ENCODE measurements at places on chromosomes 11 and 22.

DNA sequence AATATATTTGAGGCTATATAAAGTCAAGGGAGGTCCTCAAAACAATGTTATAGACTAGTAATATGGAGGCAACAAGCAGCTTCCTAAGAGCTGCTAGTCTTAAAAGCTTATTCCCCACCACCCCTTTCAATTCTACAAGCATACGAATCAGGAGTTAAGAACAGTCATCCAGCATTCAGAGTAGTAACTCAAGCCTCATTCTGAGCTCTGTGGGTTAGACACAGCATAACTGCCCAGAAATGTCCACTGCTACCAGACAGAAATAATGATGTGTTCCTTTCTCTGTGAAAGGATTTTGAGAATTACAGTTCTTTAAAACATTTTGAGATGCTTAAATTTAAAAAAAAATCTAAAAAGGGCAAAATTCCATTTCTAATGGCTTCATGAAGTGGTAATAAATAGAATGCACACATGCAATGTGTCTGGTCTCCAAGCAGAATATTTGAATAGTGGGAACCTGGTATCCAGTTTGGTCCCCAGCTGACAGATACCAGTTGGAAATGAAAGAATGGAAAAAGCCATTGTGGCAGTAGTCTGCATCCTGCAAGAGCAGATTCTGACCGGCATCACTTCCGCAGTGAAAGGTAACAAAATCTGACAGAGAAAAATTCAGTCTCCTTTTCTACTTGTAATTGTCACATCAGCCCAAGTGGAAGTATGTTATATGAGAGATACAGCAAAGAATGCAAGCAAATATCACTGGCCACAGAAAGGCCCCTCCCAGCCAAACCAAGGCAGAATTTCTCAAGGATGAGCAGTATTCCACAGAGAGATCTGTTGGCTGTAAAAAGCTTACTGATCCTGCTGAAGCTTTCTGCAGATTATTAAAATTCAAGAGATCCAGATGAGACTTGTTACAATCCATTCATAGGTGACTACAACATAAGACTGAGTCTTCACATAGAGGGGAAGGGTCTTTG lies 310.8 kb upstream of the PITPNB start:
- no peak for DNase-seq

DNA sequence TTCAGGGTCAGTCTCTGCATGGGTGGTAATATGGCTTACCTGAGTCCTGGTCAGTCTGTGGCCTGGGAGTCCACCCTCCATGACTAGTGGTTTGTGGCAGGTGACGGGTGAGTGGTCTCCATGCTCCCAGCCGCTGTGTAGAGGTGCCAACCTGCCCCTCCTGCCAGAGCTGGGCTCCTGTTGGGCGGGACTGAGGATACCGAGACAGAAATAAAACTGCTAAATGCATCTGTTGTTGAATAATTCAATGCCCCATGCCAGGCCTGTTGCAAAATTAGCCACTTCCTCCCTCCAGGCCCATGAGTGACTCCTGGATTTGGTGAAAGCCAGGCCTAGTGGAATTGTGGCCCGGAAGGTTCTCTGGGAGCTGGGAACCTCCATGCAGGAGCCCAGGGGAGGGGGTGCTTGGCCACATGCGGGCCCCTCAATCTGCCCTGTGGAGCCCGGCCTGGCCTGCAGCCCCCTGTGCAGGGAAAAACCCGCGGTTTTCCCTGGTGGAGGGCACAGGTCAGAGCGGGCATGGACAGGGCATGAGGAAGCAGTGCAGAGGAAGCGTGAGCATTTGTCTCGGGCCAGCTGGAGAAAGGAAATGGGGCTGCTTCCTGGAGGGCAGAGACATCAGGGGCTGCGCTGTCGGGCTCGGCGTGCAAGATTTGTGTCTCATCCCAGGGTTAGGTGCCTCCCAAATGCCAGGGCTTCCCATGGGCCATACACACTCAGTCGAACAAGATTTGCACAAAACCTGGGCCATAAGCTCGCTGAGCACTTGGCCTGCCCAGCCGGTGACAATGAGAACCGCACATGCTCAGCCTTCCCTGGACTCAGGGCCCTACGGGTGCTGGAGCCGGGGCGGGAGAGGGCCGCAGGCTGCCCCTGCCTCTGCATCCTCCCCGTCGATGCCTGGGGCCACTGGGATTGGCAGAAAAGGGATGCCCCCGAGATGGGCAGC lies 66.9 kb downstream of the KCNQ1 start:
- DNase-seq: no peak

GRCh38 chr11:32494629-32495028 lies 59.3 kb upstream of the WT1 start:
- DNase-seq: no peak

DNA sequence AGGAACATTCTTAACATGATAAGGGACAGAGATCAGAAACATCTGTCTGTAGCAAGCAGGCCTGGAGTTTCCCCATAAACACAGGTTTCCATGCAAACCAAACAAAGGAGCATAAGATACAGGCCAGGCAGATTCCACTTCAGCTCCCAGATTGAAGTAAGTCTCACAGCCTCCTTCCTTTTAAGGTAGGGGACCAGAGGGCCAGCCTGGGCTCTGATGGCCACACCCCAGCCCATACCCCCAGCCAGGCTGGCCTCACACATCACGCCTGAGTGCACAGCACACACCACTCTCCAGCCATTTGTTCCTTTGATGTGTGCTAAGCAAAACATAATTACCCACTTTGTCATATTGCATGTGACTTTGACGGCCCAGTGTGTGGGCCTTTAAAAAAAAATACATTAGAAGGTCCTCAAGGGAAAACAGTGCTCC lies 518.7 kb downstream of the NTM start:
- no peak for DNase-seq

DNA sequence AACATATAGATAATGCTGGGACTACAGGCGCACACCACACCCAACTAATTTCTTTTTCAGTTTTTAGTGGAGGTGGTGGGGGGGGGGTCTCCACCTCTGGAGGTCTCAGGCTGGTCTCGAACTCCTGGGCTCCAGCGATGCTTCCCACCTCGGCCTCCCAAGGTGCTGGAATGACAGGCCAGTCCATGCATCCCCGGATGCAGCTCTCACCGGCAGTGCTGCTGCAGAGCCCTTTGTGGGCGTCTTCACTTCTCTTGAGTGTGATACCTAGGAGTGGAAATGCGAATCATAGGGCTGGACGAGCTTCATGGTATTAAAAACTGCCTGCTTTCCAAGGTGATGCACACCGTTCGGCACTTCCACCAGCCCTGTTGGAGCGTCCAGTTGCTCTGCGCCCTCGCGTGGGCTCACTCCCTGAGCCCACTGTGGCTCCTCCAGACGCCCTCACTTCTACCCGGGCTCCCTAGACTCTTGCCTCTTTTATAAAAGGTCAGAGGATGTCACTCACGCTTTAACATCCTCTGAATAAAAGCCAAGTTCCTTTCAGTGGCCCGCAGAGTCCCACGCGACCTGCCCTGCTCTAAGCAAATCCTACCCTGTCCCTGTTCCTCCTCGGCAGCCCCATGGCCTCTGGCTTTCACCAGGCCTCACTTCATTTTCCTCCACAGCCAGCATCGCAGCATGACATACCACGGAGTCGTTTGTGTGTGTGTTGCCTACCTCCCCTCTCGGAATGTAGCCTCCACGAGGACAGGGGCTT lies 837 bp upstream of the BID start:
- no peak for DNase-seq

DNA sequence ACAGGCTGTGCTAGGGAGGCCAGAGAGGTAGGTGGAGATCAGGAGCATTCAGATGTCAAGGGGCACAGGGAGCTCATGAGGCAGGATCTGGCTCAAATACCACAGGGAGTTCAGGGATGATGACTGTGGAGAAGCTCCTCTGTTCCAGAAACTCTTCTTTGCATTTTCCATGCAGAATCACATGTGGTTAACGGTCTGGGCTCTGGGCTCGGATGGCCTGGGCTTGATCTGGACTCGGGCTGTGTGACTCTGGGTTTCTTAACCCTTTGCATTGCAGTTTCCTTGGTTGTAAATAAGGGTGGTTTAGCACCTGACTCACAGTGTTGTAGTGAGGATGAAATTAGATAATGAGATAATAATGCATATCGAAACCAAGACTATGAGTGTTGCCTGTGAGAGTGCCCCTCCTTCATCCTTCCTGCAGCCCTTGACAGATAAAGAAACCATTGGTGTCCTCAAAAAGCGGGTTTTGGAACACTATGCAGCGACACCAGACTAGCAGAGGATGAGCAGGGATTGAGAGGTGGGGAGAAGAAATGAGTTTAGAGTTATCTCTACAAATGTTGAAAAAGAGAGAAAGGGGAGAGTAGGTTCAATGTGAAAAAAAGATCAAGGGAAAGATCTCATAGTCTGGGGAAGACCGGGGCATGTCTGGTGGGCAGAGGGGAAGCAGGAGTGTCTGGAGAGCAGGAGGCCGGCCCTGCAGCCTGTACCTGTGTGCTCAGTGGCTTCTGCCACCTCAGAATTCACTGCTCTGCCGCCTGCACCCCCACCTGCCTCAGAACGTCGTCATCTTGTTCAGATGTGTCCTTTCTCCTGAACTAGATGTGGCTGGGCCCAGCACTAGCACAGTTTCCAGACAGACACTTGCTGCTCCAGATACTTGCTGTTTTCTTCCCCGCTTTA lies 197.8 kb upstream of the SORL1-AS1 start:
- DNase-seq: no peak

DNA sequence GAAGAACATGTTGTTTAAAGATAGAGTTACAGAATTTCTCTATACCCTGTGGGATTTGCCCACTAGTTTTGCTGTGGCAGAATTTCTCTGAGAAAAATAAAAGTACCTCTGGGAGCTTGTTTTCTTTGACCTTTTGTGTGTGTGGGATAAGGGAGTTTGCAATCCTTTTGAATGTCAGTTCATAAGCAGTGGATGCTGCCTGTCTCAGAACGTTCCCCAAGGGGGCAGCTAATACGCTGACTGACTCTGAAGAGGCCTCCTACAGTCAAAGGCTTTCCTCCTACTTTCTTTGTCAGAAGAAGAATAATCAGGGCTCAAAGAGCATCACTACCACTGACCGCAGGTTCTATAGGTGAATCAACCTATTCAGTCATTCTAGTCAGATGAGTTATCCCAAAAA lies 140.6 kb downstream of the AASDHPPT start:
- no peak for DNase-seq

- no peak for DNase-seq
These were observed 23.7 kb downstream of the FAR1 start for GRCh38 chr11:13692172-13692571.

DNA sequence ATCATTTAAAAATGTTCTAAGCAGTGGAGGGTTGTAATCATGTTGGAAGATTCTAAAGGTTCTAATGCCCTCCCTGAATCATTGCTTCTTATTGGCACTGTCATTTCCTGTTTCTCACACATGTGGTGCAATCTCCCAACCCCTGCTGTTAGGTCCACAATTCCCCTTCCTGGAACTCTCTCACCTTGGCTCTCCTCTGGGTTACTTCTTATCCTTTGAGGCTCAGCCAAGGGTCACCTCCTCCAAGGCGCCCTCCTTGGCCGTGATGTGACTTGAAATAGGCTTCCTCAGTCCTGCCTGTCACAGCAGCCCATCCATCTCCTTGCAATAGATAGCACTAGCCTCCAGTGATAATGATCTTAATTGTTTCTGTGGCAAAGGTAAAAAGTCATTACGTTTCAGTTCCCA lies 149.8 kb downstream of the TTC17 start:
- no peak for DNase-seq

DNA sequence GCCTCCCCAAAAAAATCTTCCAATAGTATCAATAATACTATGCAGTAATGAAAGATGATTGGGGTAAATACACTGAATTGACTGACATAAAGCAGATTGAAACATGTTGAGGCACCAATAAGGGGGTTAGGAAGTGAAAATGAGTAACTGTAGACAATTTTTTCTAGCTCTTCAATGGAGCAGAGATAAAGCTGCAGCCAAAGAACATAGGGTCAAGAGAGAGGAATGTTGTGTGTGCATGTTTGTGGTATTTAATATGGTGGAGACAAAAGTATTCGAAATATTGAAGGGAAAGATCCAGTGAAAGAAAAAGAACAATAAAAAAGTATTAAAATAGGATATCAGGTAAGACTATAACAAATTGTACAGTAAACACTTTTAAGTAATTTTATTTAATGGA lies 450.0 kb upstream of the CCDC179 start:
- no peak for DNase-seq

DNA sequence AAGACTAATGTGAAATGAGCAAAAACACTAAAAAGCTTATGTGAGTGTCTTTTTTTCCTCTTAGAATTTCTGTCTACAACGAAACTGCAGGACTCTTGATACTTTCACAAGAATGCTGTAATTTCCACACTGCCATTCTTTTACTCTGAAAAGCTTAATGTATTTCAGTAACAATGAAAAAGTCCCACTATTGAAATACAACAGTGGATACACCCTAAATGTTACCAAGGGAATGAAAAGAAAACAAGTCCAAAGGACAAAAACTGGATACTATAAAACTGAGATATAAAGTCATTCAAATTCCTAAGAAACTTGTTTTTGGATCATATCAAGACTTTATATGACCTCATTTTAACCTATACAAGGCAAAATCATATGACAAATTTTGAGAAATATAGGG lies 77.4 kb downstream of the SOX6 start:
- no peak for DNase-seq

DNA sequence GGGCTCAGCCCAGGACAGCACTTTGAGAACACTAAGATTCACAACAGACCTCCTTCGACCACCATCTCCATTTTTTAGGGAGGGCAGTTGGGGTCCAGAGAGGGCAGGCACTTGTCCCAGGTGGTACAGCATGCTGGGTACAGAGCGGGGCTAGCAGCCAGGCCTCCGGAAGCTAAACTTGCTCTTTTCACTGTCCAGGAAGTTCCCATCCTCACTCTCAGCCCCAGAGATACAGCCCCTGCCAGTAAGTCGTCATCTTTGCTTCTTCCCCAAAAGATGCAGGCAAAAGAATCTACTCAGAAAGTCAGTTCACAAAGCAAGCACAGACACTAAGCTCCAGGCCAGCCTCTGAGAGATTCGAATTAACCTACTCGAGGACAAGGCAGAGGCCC lies 6.7 kb upstream of the RAB3IL1 start:
- no peak for DNase-seq

DNA sequence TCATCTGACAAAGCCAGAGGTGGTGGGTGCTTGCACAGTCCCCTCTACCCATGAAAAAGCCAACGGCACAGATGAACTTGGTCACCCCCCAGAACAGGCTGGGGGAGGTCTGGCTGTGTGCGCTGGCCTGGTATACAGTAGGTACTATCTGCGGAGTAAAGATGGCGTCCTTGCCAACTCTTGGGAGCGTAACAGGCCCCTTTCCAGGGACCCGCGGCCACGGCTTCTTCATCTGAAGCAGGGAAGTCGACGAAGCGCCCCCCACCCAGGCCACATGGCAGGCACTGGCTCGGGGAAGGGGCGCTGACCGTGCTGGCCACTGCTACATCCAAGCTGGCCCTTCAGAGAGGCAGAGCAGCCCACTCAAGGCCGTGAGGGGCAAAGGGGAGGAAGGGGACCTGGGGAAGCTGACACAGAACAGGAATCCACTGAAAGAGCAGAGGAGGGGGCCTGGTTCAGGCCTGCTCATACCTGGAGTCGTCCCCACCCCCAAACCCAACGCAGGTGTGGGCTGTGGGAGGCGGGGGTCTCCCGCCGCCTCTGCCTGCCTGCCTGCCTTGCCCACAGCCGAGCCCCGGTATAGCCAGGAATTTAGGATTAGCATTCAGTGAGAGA lies 75.7 kb downstream of the CELSR1 start:
- DNase-seq: no peak

Measured in GDM1 (cell line).